ENCODE measurements at places on chromosomes 12 and 14.

GRCh38 chr12:86530996-86531655 lies 274.9 kb upstream of the MGAT4C start:
- no peak for DNase-seq

DNA sequence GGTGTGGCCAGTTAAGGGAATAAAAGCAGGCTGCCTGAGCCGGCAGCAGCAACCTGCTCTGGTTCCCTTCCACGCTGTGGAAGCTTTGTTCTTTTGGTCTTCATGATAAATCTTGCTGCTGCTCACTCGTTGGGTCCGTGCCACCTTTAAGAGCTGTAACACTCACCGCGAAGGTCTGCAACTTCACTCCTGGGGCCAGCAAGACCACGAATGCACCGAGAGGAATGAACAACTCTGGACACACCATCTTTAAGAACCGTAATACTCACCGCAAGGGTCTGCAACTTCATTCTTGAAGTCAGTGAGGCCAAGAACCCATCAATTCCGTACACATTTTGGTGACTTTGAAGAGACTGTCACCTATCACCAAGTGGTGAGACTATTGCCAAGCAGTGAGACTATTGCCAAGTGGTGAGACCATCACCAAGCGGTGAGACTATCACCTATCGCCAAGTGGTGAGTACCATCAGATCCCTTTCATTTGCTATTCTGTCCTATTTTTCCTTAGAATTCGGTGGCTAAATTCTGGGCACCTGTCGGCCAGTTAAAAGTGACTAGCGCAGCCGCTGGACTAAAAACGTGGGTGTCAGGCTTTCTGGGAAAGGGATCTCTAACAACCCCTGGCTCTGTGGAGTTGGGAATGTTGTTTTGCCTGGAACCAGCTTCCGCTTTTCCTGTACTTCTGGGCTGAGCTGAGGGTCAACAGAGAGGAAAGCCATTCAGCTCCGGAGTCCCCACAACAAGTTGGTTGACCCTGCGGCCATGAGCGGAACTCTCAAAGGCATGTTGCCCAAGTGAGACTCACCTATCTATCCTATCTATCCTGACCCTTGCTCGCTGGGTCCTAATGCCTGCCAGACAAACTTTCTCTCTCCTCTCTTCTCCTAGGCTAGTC lies at the start of gene DHRS2:
DHRS2 (plus strand) TSS at position 48 of the 895 bp plus-strand sequence. CDS start 2,501 bp downstream, outside the sequence.
- DNase-seq = no peak

DNA sequence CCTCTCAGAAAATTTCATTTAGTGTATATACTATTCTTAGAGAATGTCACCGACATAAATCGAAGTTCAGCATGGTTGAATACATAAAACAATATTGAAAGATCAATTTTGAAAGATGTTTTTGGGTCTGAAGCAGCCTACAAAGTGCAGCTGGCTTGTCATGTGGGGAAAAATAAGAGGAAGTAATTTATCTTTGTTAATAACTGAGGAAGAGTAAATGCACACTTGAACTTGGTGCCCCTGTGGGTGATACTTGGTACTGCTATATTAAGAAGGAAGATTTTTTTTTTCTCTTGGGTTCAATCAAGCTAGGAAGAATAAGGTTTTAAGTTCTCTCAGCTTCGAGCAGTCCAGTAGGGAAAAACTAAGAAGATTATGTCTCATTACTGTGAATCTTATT lies 661.3 kb downstream of the RPL10L start:
- DNase-seq = peak; percentile 44

DNA sequence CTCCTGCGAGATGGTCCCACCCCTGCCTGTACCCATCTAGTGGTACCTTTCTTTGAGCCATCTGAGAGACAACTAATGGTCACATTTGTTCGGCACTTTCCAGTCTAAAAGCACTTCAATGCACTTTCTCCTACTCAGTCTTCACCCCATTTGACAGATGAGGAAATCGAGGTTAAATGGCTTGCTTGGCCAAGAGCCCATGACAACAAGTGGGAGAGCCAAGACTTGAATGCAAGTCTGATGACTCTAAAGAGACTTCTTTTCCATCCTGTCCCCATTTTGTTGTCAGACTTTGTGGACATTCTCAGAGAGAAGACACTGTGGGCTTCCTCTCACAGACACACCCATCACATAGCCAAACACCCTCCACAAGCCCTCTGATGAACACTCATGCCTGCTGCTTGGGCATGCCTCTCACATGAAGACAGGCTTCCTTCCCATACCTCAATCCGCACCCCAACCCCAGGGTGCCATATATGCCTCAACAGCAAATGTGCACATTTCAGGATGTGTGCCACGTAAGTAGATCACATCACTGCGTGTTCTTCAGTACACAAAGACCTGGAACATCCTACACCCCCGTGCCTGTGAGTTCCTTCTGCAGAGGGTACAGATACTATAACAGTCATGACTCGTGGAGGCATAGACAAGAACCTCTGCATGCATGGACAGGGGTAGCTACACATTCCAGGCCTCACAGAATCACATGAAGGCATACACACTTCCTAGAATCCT lies 805 bp downstream of the MYH7 start:
- DNase-seq = no peak

GRCh38 chr12:124771462-124772288 lies 92.0 kb downstream of the SCARB1 start:
- DNase-seq = peak; percentile 83

DNA sequence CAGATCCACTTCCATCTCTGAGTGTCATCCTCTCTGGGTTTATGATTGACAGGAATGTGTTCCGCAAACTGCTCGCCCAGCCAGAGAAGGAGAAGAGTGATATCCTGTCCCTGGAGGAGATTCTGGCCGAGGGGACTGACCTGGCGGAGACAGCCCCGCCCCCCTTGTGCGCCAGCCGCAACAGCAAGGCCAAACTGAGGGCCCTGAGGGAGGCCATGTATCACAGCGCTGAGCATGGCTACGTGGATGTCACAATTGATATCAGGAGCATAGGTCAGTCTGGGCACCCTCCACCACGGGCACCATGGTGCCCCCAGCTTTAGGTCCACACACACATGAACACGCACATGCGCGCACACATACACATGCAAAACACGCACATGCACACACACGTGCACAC lies 67.5 kb upstream of the PWP1 start:
- no peak for DNase-seq

DNA sequence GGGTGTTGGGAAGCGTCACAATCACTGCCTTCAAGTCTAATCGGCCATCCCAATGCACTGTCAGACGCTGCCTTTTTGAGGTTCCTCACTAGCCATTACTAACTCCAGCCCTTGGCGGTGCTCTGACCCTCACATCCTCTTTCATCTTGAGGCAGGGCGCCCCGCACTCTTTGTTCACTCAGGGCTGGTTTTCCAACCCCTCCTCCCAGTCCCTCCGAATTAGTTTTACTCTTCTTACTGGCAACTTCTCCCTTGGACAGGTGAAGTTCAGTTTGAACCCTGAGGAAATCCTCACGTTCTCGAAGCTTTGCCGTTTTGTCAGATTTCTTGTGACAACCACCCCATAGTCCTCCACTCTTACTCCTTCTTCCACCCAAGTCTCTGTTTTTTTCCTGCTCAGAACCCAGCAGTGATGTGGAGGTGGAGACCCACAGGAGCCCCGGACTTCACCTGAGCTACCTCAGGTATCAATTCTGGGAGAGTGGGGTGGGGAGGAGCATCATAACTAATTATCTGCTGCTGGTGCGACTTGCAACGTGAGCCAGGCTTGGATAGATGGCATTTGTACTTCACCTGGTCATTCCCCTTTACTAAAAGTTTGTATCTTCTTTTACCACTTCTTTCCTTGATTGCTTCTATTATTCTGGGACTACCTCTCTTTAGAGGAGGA lies 757 bp downstream of the ZC3H10 start:
- peak; percentile 57 for DNase-seq

DNA sequence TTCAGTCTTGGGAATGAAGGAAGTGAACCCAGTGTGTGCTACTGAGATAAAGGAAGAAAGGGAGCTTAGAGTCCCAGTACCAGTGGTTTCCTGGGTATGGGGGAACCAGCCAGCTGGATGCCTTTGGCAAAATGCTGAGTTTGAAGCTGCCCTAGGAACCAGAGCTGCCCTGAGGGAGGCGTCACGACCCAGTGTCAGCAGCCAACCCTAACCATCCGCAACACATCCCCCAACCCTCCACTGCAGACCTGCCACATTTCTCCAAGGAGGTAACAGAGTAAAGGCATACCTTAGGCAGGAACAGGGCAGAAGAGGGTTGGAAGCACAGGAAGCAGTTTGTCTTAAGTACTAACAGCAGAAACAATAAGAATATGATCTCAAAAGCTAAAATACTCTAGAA lies 28.6 kb downstream of the PRDM4 start:
- no peak for DNase-seq

- no peak for DNase-seq
Measured at GRCh38 chr14:72709916-72710611, 183.8 kb downstream of the DPF3 start.

- no peak for DNase-seq
Measured at GRCh38 chr14:62206456-62206855, 444.2 kb downstream of the SNAPC1 start.

GRCh38 chr12:24152270-24152669 lies 202.8 kb upstream of the SOX5 start:
- no peak for DNase-seq

DNA sequence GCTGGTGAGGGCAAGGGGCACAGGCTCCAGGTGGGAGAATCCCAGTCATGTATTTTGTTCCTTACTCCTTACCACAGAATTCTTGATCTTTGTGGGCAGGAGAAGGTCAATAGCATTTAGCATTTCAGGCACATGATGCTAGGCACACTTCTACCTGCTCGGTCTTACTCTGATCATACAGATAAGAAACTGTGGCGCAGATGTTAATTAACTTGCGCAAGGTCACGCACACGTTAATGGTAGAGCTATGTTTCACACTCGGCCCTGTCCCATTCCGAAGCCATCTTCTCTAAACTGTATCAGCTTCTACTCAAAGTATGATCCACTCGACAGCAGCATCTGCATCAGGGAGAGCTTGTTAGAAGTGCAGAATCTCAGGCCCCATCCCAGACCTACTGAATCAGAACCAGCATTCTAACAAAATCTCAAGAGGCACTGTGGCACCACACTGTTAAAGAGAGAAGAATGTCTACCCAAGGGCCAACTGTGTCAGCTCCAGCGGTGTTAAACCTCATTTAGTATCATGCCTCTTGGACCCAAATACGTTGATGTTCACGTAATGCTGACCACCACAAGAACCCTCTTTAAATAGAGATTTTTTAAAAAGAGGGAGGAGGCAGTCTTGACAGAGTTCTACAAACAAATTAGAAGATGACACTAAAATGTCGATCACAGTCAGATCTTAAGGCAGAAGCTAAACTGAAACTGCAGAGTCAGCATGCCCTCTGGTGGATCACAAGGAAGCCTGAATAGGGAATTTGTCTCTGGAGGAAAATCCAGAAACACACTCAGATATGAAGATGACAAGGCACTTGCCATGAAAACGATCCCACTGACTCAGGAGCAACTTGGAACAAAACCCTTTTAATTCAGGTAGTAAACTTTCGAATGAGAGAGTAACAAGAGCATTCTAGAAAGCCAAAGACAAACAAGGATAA lies 7.3 kb downstream of the STXBP6 start:
- DNase-seq = peak; percentile 42

DNA sequence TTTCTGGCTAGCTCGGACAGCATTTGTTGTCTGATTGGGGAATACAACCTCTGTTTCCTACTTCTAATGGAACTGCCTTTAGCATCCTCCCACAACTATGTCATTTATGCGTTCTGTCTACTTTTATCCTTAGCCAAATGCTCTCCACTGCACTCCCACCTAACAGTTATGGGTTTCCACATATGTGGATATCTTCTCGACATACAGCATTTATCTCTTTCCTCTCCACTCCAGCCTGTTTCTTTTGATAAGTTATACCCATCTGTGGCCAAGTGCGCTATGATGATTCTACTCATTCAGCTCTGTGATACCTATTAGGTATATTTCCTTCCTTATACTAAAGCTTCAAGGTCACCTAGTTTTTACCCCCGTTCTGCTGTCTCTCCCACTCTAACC lies 122.2 kb upstream of the NAP1L1 start:
- no peak for DNase-seq

DNA sequence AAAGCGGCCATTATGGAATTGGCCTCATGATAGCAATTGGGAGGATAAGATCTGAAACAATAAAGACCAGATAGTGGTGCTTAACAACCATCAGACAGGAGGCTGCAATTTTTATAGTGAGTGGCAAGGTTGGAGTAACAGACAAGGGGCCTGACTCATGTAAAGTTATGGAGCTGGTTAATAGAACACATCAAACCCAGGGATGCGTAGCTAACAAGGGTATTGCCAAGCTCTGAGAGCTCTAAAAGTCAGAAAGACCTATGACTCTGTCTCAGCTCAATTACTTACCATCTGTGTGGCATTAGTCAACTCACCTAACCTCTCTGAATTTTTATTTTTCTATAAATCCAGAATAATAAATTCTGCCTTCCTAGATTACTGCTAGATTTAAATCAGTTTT lies 1731.5 kb upstream of the FLRT2 start:
- no peak for DNase-seq

- no peak for DNase-seq
Measured at GRCh38 chr12:55067701-55068100, 47.9 kb downstream of the NEUROD4 start.

- no peak for DNase-seq
Measured at GRCh38 chr12:47882781-47883546, 21.8 kb downstream of the VDR start.

DNA sequence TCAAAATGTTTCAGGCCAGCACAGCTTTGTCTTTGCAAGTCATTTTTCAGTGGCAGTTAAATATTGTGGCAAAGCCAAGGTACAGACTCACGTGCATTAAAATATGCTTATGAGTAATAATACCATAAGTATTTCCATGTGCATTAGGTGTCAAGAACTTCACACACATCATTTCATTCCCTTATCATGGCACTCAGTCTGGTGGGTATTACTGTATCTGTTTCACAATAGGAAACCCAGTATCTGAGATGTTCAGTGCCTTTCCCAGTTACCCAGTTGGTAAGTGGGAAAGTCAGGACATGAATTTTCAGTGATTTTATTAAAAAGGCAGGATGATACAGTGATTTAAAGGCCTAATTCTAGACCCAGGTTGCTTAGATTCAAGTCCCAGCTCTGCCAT lies 52.9 kb downstream of the IFNG start:
- DNase-seq = no peak

- DNase-seq = no peak
Measured at GRCh38 chr12:132783917-132784531, 22.4 kb upstream of the ANKLE2 start.

DNA sequence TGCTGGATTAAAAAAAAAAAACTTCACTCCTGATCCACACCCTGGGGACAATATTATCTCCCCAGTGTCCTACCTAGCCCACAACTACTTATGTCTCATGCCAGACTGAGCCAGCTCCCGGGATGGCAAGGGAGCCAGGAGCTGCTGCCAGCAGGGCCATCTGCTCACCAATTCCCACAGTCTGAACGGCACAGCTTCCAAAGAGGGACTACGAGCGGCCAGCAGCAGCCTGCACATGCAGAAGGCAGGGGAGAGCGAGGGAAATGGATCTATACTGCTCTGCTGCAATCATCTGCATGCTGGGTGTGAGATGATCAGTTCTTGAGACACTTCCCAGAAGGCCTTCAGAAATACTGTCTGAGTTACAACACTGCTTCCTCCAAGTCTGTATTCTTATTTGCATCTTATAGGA lies 11.1 kb downstream of the SSH1 start:
- DNase-seq = no peak

Data from DMS53 (cell line).